Ovary (tissue), 10 donors: ENCODE measurements at places on chromosomes 4 and X. TPM values are rescaled to one million over a fixed set of nuclear protein-coding genes. Genes with fewer than 3 reads are reported as not detected.

The GPR119 gene
- not detected for total RNA-seq

DNA sequence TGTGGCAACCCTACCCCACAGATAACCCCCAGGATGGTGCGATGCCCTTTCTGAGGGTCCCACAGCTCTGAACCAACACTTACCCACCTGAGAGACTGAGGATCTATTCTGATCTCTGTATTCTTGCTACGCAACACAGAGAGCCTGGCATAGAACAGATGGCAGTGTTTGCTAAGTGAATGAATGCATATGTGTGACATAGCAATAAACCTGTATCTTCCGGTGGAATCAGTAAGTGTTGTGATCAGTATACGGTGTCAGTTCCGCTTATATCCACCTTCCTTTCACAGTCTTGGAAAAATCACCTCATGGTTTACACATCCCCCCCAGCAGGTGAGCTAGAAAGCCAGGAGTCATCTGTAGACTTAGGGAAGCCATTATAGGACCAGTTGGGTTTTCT, 5.9 kb upstream of the HSD17B10 start:
- no peak for DNase-seq

The SERTM2 gene
- 0.18 TPM for total RNA-seq

The SULT1E1 gene
- 0.12 TPM for total RNA-seq

GRCh38 chrX:39688576-39689375, 409.0 kb downstream of the BCOR start:
- DNase-seq: peak; percentile 78

The SATL1 gene
- not detected for total RNA-seq

DNA sequence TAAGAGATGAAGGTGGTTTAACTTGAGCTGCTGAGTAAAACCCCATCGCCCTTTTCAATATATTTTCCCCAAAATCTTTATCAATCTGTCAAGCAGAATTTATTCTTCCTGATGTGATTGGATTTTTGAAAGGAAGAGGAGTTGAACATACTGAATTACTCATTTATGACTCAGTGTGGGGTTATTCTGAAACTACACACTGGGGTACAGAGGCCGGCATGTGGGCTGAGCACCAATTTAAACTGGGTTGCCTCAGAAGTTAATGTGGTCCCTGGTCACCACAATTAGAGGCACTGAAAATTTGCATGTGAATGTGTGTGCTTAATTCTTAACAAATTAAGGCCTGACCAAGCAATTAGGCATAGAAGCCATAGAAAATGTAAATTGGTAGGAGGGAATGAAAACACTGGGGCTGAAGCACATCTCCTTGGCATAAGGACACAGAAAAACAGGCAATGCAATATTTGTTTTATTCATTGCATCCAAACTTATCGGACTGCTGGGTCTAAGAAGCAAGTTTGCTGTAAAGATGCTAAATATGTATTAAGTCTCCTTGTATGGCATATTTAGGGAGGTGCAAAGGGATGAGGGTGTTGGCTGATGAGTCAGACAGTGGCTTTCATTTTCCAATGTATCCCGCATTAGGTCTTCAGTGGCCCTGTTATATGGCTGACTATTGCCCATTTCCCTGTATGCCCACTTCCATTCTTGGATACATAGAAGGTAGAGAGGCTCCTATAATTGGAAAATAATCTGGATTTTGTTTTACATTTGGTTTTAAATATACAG, 170.9 kb downstream of the IL15 start:
- DNase-seq: no peak
